ENCODE measurements at places on chromosomes 3 and 15. TPM values are rescaled to one million over a fixed set of nuclear protein-coding genes. Genes with fewer than 3 reads are reported as not detected.

The MEGF11 gene
- not detected for total RNA-seq

The CD80 gene
- not detected for total RNA-seq

The LDHAL6B gene
- total RNA-seq = not detected

The CTXN2 gene
- not detected for total RNA-seq

The MAPK6 gene
- 29.6 TPM for total RNA-seq

The PCBP4 gene
- 61.7 TPM for total RNA-seq

The ATP13A5 gene
- not detected for total RNA-seq

The HESX1 gene
- 1.0 TPM for total RNA-seq

The CEMIP gene
- total RNA-seq = 2.7 TPM

The SETD2 gene
- total RNA-seq = 13.8 TPM

The SAMMSON gene
- not detected for total RNA-seq

The CRYGS gene
- 0.34 TPM for total RNA-seq

The DCBLD2 gene
- 114 TPM for total RNA-seq

The NR1I2 gene
- under 0.01 TPM for total RNA-seq

The ZNF660 gene
- 1.5 TPM for total RNA-seq

The PAQR9 gene
- not detected for total RNA-seq

The MORC1 gene
- total RNA-seq = not detected

The SLITRK3 gene
- not detected for total RNA-seq

The ISLR gene
- total RNA-seq = 16.1 TPM

The GREM1 gene
- total RNA-seq = 26.1 TPM

The IL5RA gene
- total RNA-seq = not detected

The GPR87 gene
- 0.17 TPM for total RNA-seq

The COL6A5 gene
- total RNA-seq = not detected

Measured in bronchus fibroblast of lung (primary cell).